RWPE2 (cell line): ENCODE measurements at places on chromosomes 3 and 15.

- no peak for DNase-seq
Observed at GRCh38 chr3:40307176-40307575, 2.3 kb upstream of the EIF1B start.

DNA sequence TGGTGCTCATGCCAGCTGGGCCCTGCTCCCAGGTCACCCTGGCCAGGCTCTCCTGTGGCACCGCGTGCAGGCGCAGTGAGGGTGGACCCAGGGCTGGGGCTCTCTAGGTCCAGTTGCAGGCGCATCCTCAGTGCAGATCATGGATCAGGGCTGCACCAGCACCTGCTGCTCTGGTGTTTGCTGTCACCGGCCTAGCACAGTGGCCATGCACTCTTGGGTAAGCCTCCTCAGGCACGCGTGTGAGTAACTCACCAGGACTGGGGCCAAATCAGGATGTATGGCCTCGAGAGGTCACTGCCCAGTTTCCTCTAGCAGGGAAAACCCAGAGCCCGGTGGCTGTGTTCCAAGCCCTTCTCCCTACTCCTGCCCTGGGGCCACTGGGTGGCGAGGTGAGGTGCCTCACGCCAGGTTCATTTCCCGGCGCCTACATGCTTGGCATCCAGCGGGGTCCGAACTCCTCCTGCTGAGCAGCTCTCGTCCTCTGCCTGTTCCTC, 45.5 kb upstream of the SLC41A3 start:
- peak; percentile 57 for DNase-seq

DNA sequence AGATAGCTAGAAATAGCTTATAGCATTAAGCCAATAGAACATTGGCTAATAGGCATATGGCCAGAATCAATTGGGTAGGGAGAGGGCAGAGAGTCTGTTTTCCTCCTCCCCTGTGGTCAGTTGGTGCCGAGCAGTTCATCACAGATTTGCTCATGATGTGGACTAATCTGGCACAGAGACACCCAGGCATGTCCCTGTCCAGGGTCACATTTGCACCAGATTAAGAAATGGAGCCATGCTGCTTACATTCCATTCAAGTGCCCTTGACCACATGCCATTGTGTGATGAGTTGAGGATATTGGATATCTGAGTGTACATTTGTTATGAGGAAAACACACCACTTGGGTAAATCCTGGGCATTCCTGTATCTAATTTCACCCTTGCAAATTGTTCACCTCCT, 53.4 kb downstream of the USP13 start:
- DNase-seq = no peak

GRCh38 chr15:66873856-66874255, 171.8 kb downstream of the SMAD6 start:
- no peak for DNase-seq

DNA sequence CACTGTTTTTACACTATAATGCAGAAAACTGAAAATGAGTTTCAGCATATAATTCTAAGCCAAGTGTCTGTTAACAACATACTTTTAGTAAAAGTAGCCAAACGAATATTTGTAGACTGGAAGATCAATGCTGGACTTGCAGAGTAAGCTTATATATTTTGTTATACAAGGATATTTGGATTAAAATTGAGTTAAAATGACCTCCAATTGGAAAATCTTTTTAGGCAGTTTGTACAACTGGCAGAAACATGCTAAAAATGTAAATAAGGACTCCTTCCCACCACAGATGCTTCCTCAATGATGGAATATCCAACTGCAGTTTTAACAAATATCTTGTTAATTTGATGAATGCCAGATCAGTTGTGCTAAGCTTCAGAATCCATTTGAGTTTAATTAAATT, 25.3 kb downstream of the ZBBX start:
- DNase-seq = no peak

DNA sequence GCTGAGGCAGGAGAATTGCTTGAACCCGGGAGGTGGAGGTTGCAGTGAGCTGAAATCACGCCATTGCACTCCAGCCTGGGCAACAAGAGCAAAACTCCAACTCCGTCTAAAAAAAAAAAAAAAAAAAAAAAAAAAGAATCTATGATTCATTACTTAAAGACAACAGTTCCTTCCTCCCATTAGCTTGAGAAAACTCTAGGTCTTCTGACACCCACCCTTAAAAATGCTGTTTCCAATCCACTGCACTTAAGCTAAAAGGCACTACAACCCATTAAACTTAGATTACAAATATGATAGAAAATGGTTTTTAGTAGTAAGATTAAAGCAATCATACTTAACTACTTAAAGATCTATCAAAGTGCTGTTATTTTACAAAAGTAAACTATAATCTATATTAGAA, 40.0 kb upstream of the BHLHE40 start:
- no peak for DNase-seq

DNA sequence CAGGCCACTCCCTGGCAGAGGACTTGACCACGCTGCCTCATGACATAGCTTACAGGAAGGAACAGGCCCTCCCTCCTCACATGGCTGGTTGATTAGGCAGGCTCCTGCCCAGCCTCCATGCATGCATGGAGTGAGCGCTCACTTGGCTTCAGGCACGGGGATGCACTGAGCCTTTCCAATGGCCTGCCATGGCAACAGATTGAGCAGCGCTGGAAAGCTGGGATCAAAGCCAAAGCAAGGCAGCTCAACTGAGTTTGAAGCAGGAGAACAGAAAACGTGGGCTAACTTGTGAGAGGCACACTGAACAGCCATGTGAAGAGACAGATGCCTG, 5.9 kb upstream of the GRAMD2A start:
- peak; percentile 99 for DNase-seq

DNA sequence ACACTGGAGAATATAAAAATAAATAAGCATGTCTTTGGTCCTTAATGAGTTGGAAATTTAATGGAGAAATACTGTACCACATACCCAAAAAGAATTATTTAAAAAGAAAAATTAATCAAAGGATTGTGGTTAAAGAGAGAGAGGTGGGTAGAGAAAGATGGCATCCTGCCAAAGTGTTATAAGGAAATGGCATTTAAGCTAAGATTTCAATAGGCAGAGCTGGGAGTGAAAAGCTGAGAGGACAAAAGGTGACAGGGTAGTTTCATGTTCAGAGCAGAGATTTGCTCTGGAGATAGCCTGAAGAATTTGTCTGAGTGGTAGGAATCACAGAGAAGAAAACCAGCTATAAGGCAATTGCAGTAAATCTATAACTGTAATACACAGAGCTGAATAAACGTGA, 181.0 kb downstream of the SI start:
- DNase-seq = no peak

DNA sequence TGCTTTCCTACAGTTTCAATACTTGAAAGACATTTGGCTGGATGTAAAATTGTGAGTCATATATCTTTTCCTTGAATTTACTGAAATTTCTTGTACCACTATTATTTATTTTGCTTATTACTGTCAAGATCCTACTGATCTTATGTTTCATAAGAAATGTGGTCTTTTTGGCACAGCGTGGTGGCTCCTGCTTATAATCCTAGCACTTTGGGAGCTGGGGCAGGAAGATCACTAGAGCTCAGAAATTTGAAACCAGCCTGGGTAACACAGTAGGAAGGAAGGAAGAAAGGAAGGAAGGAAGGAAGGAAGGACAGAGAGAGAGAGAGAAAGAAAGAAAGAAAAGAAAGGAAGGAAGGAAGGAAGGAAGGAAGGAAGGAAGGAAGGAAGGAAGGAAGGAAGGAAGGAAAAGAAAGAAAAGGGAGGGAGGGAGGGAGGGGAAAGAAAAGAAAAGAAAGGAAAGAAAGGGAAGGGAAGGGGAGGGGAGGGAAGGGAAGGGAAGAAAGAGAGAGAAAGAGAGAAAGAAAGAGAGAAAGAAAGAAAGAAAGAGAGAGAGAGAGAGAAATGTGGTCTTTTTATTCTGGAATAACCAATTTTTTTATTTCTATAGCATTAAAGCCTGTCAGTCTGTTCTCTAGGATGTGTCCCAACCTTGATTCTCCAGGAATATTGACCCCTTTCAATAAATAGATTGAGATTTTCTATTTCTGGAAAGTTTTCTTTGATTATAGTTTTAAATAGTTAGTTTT, 572.0 kb upstream of the TGFBR2 start:
- no peak for DNase-seq

- no peak for DNase-seq
Observed at GRCh38 chr3:11379824-11380701, 107.9 kb downstream of the ATG7 start.

DNA sequence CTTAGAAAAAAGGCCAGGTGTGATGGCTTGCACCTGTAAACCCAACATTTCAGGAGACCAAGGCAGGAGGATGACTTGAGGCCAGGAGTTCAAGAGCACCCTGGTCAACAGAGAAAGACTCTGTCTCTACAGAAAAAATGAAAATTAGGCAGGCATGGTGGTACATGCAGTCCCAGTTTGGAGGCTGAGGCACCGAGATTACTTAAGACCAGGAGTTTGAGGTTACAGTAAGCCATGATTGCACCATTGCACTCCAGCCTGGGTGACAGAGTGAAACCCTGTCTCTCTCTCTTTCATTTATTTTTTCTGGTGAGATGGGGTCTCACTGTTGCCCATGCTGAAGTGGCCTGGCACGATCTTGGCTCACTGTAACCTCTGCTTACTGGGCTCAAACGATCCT, 24.7 kb downstream of the IP6K1 start:
- no peak for DNase-seq

DNA sequence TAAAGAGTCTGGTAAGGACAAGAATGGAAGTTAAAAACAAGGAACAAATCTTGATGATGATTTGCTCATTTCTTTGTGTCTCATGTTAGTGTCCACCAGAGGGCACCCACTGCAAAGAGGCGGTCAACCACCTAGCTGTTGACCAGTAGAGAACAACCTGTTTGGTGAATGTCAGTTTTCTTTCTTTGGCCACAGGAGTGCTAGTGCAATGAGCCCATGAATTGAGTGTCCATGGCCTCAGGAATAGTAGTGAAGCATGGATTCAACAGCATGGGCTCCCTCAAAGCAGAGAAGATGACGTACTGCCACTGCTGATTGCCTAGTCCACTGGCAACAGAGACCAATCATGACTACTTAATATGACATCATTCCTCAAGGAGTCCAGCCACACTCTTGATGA, 10.7 kb upstream of the CNTN6 start:
- DNase-seq = no peak

DNA sequence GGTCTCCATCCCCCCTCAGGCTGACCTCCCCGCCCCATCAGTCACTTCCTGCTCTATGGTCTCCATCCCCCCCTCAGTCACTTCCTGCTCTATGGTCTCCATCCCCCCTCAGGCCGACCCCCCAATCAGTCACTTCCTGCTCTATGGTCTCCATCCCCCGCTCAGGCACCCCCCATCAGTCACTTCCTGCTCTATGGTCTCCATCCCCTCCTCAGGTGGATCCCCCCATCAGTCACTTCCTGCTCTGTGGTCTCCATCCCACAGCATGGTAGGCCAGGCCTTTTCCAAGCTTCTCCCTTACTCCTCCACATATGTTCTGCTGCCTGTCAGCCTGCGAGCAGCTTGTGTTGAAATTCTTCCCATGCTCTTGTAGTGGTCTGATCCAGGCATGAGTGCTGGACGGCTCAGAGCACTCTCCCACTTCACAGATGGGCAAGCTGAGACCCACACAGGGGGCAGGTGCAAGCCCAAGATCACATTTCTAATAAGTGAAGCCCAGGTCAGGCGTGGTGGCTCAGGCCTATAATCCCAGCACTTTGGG, 36.8 kb downstream of the BDH1 start:
- DNase-seq = no peak

- no peak for DNase-seq
Observed at GRCh38 chr3:52786330-52787215, 8.0 kb upstream of the ITIH3 start.
